ENCODE measurements at places on chromosomes 6 and 20.

GRCh38 chr6:135675026-135675425, 176.5 kb upstream of the PDE7B start:
- DNase-seq = no peak

DNA sequence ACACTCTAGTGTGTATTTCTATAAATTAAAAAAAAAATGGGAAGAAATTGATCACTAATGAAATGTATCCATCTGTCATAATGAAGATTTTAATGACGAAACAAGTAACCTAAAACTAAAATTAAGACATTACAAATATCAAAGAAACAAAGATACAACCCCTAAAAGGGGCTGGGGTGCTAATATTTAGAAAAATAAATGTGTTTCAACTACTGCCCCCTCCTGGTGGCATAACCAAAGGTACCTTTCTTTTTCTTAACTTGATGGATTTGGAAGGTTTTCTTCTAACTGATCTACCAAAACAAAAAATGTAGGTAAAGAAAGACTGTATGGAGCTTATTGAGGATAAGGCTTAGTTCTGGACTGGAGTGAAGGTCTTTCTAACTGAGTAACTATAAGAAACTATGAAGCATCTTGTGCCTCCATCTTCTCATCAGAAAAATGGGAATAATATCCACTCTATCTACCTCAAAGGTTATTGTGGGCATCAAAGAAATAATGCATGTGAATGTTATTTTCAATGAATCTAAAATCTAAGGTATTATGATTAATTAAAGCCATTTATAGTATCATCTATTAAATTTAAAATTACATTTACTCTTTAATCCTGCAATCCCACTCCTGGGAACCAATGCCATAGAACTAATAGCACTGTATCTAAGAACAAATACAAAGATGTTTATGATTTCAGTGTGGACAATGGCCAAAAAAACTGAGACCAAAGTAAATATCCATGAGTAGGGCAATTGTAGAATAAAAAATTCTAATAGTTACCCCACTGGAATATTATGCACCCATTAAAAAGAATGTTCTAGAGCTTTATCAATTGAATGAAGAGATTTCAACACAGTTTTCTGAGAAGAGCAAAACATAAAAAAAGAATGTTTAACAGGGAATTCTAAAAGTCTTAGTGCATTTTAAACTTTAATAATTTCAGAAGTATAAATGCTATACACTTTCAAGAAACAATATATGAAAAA, 117.2 kb downstream of the BACH2 start:
- no peak for DNase-seq

- DNase-seq = no peak
Measured at GRCh38 chr6:156016186-156016976, 560.7 kb upstream of the NOX3 start.

- DNase-seq = no peak
Measured at GRCh38 chr6:159687341-159687740, 5.7 kb downstream of the SOD2 start.

DNA sequence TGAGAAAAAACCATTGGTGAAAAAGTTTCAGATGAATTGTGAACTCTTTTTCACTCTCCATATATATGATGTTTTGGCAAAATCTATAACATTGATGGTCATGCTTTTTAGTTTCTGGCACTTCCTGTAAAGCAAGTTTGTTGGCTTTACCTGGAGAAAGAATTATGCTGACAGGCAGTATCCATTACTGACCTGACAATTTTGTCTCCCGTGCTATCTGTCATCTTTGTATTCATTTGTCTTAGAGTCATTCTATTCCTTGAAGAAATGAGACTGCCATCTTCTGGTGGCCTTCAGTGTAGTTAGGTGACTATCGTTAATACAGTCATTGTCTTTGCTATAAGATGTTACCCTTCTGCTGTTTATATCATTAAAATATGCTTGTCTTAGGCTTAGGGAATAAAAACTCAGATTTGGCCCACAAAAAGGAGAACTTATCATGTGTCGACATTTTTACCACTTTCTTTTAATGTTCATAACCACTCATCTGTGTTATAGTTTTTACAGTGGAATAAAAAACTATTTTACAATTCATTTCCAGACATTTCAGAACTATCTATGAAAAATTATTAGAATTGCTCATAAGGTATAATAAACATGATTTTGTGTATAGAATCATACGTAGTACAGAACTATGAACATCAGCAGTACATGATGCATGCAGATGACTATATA, 707.0 kb downstream of the EPM2A start:
- DNase-seq = no peak

GRCh38 chr20:4956200-4956810, 45.0 kb downstream of the SLC23A2 start:
- no peak for DNase-seq

GRCh38 chr6:134984821-134985220, 34.9 kb upstream of the ALDH8A1 start:
- no peak for DNase-seq

- DNase-seq = no peak
Measured at GRCh38 chr20:15642676-15643075, 930.6 kb downstream of the KIF16B start.

GRCh38 chr6:107807196-107807811, 16.8 kb downstream of the SCML4 start:
- no peak for DNase-seq

DNA sequence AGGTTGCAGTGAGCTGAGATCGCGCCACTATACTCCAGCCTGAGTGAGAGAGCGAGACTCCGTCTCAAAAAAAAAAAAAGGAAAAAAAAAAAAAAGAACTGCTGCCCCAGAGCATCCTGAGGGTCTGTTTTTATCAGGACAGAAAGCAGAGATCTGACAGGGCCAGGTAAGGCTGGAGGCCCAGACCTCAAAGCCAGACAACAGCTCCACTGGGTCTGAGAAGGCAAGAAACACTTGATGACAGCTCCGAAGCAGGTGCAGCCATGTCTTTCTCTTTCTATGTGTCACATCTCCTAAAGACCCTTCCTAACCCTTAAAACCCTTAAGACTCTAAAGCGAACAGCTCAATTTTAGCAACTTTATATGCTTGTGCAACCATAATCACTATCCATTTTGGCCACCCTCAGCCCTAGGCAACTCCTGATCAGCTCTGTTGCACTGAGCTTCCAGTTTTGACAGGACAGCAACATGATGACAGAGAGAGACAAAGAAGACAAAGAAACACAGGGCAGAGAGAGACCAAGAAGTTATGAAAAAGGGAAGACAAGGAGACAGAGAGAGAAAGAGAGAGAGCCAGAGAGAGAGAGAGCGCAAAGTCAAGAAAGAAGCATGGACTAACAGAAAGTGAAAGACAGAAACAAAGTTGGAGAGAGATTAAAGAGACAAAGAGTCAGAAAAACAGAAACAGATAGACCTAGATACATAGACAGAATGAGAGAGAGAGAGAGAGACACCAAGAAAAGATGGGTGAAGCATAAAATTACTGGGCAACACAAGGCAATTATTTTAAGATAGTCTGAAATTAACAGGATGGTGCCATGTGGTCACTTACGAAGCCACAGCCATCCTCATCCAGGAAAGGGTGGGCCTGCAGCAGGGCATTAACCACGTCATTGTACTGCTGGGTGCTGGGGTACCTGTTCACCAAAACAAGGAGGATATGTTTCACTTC, 39.2 kb downstream of the SAMD3 start:
- no peak for DNase-seq

- DNase-seq = no peak
Measured at GRCh38 chr6:161696801-161697200, 422.9 kb upstream of the AGPAT4 start.
